ENCODE measurements at places on chromosomes 11 and 22.

- no peak for DNase-seq
Measured at GRCh38 chr11:1256257-1257045, 33.6 kb downstream of the MUC5B start.

DNA sequence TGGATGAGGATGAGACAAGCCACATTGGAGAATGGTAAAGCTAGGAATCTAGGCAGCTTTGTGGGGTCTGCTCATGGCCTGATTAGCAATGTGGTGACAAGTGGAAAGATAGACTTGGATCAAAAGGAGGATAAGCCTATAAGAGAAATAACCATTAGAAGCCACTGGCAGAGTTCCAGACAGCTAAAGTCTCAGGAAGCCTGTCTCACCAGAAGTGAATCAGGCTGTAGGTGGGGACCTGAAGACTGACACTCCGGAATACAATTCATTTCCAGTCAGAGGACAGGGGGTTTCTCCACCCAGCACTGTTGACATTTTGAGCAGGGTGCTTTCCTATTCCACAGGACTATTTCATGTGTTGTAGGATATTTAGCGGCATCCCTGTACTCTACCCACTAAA, 129.7 kb downstream of the ARHGAP42 start:
- peak; percentile 32 for DNase-seq

DNA sequence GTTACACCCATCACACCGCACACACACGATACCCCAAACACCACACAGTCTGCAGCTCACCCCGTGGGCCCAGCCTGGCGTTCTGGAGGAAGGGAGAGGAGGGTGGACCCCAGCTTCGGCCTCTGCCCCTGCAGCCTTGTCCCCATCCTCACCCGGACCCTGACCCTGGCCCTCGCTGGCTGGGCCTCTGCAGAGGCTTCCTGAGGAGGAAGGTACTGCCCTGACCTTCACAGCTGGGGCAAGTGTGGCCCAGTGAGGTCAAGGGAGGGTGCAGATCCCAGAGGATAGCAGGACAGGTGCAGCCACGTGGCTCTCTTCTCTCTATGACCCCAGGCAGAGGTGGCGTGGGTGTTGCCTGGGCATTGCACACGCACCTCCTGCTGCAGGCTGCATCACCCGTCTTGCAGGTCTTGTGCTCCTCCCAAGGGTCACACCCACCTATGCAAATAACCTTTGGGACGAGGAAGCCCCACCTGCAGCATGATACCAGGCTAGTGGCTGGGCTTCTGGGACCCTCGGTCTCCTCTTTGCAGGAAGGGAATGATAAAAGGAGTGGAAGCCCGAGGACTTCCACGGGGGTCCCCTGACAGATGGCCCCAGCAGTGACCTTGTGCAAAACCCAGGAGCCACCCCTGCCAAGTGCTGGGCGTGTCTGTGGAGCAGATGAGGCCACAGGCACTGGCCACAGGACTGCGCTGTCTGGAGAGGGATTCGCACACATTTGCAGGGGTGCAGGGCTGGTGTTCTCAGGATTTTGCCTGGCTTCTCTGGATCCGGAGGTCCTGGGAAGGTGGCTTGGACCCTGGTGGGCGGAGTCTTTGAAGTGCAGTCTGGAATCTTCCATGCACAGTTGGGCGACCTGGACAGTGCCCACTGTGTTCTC, 1241.5 kb downstream of the BRD1 start:
- no peak for DNase-seq

GRCh38 chr11:65558002-65558929, at the start of gene LTBP3:
LTBP3 (minus strand) TSS chr11:65558359; CDS start chr11:65557959, 400 bp downstream.
- peak; percentile 47 for DNase-seq

DNA sequence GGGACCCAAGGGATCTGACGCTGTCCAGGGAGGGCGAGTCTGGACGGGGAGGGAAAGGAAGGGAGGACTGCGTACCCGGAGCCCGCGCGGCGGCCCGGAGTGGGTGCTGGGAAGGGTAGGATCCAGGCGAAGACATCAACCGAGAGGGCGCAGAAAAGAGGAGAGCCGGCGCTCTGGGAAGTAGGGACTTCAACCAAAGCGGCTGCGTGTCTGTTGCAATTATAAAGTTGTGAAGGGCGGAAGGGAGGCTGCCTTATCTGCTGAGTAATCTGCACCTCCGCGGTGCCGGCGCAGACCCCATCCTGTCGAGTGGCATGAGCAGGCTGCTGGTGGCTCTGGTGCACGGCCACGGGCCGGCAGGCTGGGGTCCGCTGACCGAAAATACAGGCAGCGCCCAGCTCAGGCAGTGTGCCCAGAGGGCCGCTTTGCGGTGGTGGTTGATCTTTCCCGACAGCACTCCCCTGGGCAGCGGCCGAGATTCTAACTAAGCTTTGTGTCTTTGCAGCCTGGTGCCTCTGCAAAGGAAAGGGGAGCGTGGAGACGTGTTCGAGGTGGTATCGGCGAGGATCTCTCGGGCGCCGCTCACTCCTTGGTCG, 978 bp downstream of the C11orf87 start:
- DNase-seq = peak; percentile 58

DNA sequence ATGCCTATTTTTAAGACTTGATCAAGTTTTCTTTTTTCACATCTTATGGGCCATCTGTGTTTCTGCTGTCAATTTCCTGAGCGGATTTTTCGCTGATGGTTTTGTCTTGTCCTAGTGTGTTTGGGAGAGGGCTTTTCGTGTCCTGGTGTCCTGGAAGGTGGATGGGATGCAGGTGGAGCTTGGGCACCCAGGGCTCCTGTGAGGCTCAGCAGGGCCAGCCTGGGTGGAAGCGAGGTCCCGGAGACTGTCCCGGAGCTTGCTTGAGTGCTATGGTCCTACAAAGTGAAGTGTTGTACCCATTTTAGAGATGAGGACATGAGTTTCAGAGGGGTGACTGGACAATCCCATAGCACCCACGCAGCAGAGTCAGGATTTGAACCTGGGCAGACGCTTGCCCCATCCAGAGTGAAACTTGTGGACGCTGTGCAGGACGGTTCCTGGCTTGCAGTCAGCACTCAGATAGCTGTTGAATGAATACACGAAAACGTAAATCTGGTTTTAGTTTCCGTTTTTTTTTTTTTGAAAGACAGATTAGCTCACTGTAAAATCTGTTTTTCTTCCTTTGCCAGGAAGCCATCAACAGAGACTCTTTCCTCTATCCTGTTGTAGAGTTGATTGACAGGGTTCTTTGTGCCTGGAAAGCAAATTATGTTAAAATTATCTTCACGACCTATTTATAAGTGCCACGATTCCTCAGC, 64.1 kb downstream of the TBC1D22A start:
- DNase-seq = no peak

DNA sequence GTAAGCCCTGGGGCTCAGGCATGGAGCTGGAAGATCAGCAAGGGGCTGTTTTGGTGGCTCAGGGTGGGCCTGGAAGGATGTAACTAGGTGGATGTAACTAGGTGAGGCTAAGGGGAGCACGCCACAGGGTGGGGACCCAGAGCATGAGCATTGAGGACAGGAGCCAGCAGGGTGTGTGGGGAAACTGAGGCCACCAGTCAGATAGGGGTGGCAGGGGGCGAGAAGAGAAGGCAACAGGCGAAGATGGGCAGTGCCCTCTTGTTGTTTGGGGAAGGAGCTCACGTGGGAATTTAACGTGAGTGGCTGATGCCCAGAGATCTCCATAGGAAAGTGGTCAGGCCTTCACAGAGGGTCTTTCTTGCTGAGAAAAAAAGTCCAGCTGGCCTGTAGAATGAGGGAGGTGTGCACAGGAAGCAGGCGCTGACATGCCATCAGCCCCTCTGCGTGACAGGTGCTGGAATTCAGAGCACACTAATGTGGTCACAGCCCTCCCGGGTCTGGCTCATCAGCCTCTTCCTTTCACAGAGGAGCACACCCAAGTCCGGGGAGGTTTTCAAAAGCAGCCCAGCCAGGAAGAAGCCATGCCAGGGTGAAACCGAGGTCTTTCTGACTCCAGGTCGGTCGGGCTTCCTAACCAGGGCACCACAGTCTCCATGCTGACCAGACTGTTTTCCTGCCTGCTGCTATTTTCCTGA, 54.6 kb upstream of the PAX6 start:
- no peak for DNase-seq

DNA sequence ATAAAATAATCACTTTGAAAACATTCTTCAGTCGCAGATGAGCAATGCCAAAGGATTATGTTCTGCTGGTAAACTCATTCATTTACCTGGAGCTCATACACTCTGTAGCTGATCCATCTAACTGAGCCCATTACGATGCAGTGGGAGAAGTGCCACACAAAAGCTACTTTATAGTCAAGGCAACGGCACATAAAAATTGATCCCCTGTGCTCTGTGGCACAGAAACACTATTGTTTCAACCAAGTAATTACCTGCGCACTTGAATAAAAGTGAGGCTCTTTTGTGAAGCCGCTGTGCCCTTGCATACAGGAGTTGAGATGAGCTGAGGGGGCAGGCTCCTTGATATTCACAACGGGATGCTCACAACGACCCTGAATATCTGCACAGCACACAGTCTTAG, 7.2 kb downstream of the DKK3 start:
- DNase-seq = no peak

DNA sequence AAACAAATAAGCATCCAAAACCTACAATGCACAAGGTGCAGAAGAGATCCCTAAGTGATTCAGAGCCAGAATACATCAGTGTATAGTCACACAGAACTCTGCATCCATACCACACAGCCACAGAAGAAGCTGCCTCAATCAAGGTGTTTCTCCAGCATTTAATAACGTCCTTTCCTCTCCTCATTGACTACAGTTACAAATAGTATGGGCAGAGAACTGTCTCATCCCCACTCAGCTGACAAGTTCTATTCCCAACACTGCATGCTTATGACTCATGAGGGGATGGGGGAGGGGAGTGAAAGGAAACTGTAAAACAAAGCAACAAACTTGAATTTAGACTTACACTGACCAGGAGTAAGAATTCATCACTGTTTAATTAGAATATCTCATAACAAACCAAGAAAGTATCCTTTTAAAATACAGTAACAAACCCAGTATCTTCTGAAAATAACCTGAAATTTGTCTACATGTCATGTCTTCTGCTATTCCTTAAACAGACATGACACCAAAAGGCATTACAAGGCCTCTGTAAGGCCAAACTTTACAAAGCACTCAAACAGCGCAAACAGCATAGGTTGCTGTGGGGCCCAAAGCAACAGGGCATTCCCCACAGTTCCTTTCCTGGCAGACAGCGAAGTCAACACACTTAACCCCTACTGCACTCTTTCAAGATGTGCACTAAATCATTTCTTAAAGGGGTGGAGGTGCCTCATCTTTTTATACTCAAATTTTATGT, 29.3 kb downstream of the CELF1 start:
- DNase-seq = no peak

DNA sequence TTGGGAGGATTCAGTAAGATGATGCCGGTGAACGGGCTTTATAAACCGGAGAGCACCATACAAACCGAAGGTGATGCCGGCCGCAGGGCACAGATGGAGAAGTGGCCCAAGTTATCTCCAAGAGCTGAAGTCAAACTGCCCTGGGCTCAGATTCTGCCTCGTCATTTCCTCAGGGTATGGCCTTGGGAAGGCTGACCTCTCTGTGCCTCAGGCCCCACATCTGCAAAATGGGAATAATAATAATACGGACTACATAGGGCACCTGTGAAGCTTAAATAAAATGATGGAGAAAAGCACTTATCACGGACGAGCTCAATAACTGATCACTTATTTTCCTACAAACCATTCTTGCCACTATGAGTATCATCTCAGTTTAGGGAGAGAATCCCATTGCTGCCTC, 29.9 kb downstream of the DSCAML1 start:
- DNase-seq = no peak

DNA sequence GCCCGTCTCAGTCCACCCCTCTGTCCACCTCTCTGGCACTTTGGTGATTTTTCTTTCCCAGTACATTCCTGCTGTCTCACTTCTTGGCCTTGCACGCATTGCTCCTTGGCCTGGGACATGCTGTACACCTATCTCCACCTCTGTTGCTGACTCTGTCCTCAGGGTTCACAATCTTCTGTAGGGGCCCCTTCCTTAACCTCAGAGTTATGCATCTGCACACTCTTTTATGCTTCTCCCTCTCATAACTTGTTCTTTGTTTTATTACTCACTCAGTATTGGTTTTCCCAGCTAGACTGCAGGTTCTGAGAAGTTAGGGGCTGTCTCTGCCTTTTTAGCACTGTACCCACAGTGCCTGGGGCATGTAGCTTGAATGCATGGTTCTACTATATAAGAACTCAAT, 139.1 kb upstream of the MTMR2 start:
- DNase-seq = no peak

- DNase-seq = peak; percentile 80
Measured at GRCh38 chr11:30392221-30392784, 69.4 kb downstream of the ARL14EP start.

DNA sequence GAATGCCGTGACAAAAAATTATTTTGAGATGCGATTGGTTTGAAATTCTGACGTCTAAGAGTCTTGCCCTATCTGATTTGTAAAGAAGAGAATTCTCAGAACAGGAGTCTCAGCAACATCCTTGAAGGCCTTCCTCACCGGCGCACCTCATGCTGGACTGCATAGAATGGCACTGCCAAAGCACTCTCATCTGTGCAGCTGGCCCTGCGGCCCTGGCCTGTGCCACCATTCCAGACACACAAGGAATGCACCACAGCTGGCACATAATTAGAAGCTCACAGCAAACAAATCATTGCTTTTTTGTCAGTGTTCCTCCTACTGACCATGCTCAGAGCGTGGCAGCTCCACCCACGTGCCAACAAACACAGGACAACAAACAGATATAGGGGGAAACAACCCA, 166.0 kb downstream of the KIRREL3 start:
- DNase-seq = no peak

DNA sequence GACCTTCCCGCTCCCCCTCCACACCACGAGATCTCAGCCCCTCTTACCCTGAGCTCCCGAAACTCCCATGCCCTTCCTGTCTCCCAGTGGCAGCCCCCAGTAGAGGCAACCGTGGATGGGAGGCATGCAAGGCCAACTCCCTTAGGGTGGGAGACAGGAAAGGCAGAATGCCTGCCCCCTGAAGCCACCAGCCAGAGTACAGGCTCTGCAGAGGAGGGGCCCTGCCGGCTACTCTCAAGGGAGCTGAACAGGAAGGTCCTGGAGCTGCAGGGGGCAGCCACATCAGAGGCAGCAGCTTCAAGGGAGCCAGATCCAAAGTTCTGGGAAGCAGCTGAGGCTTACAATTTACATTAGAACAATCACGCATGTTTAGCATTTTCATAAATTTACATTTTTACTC, 38.3 kb downstream of the PDE2A start:
- DNase-seq = no peak

DNA sequence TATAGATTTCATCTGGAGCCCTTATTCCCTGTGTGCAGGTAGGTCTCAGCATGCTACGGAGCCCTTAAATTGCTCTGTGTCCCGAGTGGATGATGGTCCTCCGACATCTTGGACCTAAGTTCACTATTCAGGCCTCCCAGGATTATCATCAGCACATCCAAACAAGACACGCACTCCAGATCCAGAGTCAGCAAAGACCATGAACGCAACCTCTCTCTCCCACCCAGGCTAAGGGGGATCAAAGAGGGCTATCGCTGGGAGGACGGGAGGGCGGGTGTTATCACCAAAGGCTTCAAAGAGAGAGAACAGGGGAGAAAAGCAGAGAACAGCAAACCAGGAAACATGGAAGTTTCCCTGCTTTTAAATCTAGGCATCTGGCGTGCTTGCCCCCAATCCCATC, 659.4 kb downstream of the TBC1D22A start:
- DNase-seq = no peak

Measured in NCI-H524 (cell line).